T-cell (primary cell): ENCODE measurements at places on chromosomes 4 and X.

- no peak for DNase-seq
Measured at GRCh38 chr4:98546910-98547594, 111.4 kb downstream of the TSPAN5 start.

DNA sequence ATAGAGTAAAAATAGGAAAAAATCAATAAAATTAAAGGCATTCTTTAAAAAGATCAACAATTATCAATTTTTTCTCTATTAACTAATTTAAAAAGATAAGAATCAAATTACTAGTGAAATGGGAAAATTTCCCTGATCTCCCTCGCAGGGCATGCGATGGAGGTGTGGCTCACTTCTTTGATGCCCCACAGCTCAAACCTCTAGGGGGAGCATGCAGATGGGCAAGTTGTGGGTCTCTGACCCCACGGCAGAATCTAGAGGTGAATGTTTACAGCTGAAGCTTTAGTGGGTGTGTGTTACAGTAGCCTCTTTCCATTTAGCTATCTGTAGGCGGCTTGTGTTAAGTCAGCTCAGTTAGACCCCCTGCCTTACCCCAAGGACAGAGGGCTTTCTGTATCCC is 1348.8 kb downstream of the PCDH18 start:
- DNase-seq = no peak

DNA sequence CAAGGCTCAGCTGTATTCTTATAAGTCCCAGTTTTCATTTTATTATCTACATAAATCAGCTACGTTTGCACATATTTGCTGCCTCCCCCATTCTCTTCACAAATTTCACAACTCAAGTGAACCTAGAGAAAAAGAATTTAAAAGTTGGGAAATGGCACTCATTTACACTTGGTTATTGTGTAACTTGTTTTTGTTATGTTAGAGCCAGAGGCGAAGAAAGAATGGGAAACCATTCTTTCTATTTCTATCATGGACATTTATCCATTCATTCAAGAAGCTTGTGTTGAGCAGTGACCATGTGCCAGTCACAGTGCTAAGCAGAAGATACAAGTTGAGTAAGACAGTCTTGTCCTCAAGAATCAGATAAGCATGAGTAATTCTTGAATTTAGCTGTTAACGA is 13.5 kb downstream of the LIAS start:
- no peak for DNase-seq

DNA sequence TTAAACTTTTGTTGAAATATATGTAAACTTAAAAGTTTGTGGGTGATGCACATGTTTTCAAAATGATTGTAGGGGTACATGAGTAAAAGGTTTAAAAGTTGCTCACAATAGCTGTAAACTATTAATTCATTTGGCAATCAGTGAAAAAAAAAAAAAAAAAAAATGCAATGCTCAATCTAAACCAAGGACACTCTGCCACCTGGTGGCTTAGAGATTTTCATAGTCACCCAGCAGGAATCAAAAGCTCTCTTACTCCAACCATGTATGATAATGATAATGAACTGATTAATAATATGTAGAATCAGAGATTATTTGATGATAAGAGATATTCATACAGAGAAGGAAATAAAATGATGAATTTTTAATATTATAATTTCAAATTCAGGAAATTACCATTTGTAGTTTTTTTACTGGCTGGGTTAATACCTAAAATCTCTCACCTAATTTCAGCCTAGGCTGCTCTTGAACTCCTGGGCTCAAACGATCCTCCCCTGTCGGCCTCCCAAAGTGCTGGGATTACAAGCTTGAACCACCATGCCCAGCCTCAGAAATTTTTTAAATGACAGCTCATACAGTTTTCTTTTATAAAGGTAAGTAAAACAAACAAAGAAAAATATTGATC is 46.9 kb upstream of the SLC25A4 start:
- DNase-seq = no peak

- no peak for DNase-seq
Measured at GRCh38 chr4:168408620-168409019, 71.7 kb downstream of the DDX60L start.

- no peak for DNase-seq
Measured at GRCh38 chr4:81457921-81458520, 13.7 kb downstream of the RASGEF1B start.

- no peak for DNase-seq
Measured at GRCh38 chr4:613126-613525, 12.2 kb upstream of the PDE6B start.

- no peak for DNase-seq
Measured at GRCh38 chr4:178205826-178206225, 763.6 kb upstream of the AGA start.

DNA sequence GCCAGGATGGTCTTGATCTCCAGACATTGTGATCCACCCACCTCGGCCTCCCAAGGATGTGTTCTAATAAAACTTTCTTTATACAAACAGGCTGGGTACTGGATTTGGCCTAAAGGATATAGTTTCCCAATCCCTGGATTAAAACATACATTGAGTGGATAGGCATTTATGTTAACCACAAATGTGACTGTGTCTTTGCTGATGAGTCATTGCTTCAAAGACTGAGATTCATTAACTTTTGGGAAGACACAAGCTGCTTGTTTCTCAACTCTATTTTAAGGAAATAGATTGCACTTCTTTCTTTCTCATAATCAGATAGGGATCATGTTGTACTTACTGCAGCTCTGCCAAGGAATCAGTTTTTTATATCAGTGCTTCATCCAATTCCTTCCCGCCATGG is 131.3 kb upstream of the AGA start:
- no peak for DNase-seq

DNA sequence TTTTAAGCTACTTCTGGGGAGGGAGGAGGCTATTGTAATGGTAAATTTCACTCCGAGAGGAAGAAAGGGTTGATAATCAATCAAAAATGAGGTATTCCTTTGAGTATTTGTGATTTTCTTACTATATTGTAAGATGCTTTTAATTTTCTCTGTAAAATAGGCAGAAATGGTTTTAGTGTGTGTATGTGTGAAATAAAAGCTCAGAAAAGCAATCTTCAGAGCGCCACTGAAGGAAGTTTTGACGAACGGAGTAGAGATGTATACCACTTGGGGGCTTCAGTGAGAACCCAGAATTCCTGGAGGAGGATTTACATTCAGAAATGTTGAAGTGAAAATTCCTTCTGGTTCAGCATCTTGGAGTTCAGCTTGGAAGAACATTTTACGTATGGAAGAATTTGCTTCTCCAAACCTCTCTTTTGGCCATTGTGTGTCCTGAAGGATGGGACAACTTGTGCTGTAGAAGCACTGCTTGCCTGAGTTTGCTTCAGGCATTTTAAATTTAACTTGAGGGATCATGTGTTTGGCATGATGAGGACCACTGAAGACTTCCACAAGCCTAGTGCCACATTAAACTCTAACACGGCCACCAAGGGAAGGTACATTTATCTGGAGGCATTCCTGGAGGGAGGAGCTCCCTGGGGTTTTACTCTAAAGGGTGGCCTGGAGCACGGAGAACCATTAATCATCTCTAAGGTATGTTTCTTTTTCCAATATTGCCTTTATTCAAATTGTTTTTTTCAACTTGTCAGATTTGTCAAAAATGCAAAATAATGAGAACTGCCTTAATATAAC is 695 bp downstream of the SHROOM3 start:
- no peak for DNase-seq

GRCh38 chrX:72245461-72246089 is 6.7 kb upstream of the ERCC6L start:
- DNase-seq = no peak

DNA sequence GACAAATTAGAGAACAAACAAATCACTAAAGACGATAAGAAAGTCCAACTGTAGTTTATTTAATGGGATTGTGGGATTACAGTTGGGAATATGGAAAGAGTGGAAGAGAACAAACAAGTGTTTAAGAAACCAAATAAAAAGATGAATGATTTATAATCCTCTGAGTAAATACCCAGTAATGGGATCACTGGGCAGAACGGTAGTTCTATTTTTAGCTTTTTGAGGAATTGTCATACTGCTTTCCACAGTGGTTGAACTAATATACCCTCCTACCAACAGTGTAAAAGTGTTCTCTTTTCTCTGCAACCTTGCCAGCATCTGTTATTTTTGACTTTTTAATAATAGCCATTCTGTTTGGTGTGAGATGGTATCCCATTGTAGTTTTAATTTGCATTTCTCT is 15.0 kb downstream of the C4orf51 start:
- DNase-seq = no peak

GRCh38 chrX:49310371-49310770 is 6.9 kb downstream of the GAGE10 start:
- no peak for DNase-seq

- no peak for DNase-seq
Measured at GRCh38 chrX:41317477-41318208, 16.3 kb upstream of the DDX3X start.

- no peak for DNase-seq
Measured at GRCh38 chr4:38785901-38786402, 3.2 kb upstream of the TLR10 start.

DNA sequence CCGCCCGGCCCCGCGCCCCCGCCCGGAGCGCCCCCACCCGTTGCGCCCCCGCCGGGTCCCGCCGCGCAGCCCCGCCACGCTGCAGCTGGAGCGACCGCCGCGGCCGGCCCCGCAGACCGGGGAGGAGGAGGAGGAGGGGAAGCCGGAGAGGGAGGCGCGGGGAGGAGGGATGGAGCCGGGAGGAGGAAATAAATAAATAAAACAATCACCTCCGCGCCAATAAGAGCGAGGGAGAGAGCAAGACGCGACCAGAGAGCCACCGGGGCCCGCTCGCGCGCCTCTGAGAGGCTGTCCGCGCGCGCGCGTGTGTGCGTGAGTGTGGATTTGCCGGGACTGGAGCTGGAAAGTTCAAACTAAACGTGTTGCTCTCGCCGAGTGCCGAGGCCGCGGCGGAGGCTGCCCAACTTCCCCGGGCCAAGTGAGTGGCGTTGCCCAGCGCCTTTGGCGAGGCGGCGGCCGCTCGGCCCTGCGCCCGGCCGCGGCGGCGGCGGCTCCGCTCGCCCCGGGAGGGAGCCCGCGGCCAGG is 2184.4 kb upstream of the TENM3 start:
- DNase-seq = no peak

- no peak for DNase-seq
Measured at GRCh38 chr4:98603683-98604521, 54.5 kb downstream of the TSPAN5 start.

DNA sequence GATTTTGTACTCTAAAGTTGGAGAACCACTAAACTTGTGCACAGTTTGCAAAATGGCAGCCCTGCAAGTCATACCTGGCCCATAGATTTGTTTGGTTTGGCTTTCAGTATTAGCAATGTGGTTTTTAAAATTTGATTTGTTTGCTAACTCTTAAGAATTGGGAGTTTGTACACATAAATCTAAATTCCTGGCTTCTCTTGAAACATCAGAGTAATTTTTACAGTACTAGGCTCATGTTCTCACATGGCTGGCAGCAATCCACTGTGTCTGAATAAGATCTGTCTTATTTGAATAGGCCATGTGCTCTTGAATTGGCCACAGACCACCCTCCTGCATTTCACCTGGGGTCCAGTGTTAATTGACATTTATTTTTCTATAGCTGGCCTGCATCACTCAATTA is 21.3 kb downstream of the DIAPH2 start:
- no peak for DNase-seq

DNA sequence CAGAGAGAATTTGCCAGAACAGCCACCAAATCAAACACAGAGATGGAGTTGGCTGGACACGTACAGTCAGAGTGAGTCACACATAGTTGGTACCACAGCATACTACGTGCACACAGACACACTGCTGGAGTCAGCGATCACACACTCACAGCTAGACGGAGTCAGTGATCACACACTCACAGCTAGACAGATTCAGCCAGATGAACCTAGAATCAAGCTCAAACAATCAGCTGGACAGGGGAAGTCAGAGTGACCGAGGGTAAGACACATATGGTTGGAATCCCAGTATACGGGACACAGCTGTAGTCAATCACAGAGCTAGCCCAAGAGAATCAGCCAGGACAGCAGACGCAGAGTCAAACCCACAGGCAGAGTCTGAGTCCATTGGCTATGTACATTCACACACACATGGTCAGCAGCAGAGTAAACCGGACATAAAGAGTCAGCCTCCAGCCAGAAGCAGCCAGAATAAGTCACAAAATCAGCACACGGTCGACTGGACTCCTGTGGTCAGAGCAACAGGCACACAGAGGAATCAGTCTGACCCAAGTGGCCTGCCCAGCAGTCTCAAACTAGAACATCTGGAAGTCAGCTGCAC is 4.6 kb downstream of the SLC38A5 start:
- no peak for DNase-seq

GRCh38 chrX:69323786-69324720 is 158.8 kb upstream of the PJA1 start:
- no peak for DNase-seq

DNA sequence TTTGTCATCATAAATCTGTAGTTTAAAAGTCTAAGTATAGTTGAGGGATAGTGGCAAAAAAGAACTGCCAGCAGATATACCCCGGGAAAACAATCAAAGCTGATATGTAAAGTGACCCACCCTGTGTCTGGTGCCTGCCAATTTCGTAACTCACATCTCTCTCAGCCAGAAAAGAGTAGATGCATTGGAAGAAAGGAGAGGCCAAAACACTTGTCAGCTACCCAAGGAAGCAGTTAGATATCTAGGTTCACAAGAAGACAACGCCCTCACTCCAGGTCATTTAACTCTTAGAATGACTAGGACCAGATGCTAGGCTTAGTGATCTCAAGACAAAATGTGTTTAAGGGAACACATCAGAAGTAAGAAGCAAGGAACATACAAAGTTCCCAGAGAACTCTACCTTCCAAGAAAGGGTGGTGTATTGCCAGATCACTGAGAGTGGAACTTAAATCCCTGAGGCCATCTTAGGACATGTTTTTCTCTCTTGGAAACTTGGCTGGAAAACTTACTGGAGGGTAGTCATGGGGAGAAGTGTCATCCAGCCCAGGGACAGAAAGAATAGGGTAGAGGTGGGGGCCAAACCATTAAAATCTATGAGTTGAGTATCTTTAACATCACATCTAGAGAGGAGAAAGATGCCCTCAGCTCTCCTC is 125.9 kb downstream of the SHISA3 start:
- DNase-seq = no peak

- no peak for DNase-seq
Measured at GRCh38 chrX:71578253-71579135, at the start of gene GCNA. Gene GCNA, plus strand, starts transcription at chrX:71578437. Its CDS starts 2,385 bp downstream, at chrX:71580822.

- no peak for DNase-seq
Measured at GRCh38 chrX:38646129-38646528, 84.8 kb downstream of the TSPAN7 start.

DNA sequence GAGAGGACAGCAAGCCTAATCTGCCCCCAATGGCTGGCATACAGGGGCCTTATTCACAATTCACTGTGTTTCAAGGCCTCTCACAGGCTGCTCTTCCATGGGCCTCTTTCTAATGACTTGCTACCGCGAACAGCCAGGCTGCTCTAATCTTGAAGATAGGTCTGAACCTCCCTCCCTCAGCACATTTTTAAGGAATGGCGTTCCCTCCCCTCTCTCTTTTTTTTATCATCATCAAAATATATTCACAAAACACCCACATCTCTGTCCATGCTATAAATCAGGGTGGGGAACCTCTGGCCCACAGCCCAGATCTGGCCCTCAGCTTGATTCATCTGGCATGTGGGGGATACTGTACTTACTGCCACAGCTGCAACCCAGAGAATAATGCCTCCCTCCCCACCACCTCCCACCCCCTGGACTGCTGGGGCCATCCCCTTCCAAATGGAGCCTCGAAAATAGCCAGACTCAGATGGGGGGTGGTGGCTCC is 76.2 kb upstream of the PLAC1 start:
- no peak for DNase-seq
